Adrenal gland (tissue), 19 donors: ENCODE measurements at places on chromosomes 5 and 9.
A peak's percentile ranks its signal among the peaks of the same experiment; 100 is the strongest.

GRCh38 chr5:108900668-108901067, 153.0 kb downstream of the FER start:
- no peak for DNase-seq

- no peak for DNase-seq
Measured at GRCh38 chr5:137263371-137264005, 235.6 kb downstream of the SPOCK1 start.

DNA sequence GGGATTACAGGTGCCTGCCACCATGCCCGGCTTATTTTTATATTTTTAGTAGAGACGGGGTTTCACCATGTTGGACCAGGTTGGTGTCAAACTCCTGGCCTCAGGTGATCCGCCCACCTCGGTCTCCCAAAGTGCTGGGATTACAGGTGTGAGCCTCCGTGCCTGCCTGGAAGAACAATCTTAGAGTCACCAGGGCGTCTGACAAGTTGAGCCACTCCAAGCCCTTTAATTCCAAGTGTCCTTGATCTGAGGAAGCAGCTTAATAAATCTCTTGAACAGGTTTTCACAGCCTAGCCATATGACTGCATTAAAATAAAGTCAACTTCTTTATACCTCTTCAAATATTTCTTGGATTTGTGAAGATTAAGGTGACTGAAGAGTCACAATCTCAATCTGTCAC, 31.5 kb downstream of the SLC44A1 start:
- no peak for DNase-seq

- no peak for DNase-seq
Measured at GRCh38 chr5:124697933-124698591, 48.4 kb downstream of the ZNF608 start.

DNA sequence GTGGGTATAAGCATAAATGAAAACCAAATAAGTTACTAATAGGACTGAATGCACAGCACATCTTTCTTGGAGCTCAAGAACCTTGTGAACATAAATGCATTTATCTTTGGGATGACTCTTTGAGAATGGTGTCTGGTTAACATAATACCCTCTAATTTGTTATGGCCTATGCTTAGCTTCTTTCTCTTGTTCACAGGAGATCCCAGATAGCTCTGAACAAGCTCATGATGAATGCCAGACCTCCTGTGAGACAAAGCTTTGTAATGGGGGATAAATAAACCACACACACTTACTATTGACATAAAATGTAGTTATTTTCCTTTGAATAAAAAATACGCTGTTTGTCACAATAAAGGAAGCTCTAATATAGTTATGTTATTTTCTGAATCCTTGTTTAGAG, 111.5 kb downstream of the PSAT1 start:
- DNase-seq = no peak

GRCh38 chr5:45604092-45604491, 92.1 kb downstream of the HCN1 start:
- DNase-seq = no peak

GRCh38 chr9:75591972-75592371, 298.5 kb upstream of the PCSK5 start:
- DNase-seq = no peak

DNA sequence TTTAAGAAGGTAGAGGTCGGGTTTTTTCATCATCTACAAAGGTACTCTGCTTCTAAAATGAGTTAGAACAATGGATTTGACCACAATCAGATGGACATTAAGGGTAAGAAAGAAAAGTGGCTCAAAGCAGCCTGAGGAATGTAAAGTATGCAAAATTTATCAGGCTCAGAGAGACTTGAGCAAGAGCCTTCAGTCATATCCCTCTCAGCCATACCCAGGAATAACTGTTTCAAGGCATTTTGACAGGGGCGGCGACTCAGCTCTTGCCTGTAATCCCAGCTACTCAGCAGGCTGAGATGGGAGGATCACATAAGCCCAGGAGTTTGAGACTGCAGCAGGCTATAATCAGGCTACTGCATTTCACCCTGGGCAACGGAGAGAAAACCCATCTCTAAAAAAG, 38.8 kb upstream of the ANXA2R start:
- DNase-seq = no peak

DNA sequence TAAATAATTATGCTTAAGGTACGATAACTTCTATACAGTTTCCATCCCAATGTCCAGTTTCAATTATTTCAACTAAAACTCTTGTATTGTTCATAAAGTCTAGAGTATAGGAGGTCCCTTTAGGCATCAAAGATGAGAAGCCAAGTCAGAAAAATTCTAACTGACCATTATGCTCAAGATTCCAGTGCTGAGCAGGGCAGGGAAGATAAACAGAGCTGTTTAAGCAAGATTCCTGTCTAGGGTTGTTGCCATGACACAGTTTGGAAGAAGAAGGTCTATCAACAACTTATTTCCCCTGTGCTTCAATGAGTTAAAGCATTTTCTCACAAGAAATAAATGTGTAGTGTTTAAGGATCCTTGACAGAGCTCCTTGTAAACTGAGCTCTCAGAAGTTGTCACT, 48.9 kb upstream of the MTAP start:
- DNase-seq = no peak

GRCh38 chr5:1799110-1799601, 481 bp downstream of the MRPL36 start:
- DNase-seq = peak; percentile 33
